ENCODE measurements at places on chromosomes 5 and 9. TPM values are rescaled to one million over a fixed set of nuclear protein-coding genes. Genes with fewer than 3 reads are reported as not detected.

DNA sequence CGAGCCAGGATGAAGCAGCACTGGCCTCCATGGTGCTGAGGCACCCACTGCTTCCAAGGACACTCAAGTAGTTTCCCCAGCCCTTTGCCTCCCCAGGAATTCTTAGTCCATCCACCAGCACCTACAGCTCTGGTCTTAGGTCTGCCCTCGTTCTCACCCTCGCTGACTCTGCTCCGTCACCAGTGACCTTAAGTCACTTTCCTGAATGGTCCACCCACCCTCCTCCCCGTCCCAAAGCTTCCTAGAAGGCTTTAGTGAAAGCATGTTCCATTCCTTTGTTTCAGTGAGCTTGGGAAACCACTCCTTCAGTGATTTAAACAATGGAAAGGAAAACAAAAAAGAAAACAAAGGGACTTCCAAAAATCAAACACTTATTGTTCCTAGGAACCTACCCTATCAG lies 54.6 kb upstream of the MAP3K1 start:
- DNase-seq = no peak

GRCh38 chr5:172828911-172829431 lies 5.1 kb upstream of the ERGIC1 start:
- DNase-seq = no peak

Gene TXNDC8
- total RNA-seq = not detected

Gene KCNV2
- total RNA-seq = 1.8 TPM

Gene CYSRT1
- 1.2 TPM for total RNA-seq
